ENCODE measurements at places on chromosomes 2 and 18. TPM values are rescaled to one million over a fixed set of nuclear protein-coding genes. Genes with fewer than 3 reads are reported as not detected.

DNA sequence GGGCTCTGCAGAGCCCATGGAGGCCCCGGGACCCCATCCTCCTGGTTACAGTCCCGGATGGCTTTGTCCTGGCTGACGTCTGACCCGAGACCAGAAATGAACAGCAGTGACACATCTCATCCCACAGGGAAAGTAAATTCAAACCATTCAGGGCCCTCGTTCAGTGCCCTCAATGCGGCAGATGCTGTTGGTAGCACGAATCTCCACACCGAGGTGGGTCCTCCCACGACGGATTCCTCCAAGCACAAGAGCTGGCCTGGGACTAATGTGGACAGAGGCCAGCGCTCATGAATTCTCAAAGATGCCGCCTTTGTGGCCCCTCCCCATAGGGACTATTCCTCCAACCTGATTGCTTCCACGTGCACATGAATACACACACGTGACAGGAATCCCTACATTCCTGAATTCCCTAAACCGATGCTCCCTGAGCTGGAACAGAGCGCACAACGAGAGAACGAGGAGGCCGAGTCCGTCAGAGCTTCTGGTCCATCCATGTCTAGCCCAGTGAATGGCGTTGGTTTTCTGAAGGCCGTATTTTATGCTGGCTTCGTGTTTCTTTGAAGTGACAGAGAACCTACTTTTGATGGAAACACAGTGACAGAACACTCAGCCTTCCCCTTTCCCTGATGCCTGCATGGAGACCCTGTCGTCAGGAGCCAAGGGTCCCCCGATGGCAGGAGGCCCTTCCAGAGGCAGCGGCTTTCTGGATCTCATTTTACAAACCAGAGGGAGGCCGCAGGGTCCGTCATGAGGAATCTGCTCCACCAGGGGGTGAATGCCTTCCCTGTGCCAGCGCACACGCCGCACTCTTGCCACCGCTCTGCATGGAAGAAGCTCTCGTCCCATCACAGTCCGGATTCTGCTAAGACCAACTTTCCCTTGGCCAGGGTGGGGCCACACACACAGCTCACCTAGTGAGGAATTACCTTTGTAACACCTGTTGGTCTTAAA is 64.3 kb upstream of the SNTG2 start:
- DNase-seq: no peak

CERS6 gene
- total RNA-seq: 27.1 TPM

DNA sequence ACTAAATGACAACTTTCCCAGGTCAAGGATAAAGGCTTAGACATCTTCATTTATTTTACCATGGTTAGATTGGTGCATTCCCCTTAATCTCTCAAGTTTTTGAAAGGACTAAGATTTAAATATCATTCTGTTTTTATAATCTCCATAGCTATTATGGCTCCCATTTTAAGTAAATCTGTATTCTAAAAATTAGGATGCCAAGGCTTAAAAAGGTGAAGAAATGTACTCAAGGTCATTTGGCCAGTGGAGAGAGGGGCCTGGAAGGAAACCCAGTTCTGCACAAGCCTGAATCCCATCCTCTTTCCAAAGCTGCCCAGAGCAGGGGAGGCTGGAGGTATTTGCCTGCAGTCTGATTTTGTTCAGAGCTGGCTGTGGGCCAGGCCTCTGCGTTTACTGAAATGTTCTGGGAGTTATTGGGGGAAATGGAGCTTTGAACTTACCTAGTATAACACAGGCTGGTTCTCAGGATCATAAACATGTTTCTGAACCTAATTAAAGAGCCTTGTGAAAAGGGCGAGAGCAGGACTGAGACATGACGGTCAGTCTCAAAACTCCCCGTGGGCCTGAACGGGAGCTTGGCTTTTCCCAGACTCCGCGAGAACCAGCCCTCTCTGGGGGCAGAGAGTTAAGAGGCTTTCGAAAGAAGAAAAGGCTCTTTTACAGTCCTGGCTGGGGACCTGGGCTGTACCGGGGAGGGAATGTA is 85.6 kb downstream of the DDX1 start:
- DNase-seq: no peak

DNA sequence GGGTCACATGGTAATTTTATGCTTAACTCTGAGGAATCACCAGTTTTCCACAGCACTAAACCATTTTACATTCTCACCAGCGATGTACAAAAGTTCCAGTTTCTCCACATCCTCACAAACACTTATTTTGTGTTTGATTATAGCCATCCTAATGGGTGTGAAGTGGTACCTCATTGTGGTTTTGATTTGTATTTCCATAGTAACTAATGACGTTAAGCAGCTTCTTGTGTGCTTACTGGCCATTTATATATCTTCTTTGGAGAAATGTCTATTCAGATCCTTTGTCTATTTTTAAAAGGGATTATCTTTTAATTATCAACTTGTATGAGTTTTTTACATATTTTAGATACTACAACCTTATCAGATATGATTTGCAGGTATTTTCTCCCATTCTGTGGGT is 42.0 kb downstream of the CCDC150 start:
- DNase-seq: no peak

- no peak for DNase-seq
Measured at GRCh38 chr2:173523497-173523896, 168.8 kb downstream of the CDCA7 start.

C2orf74 gene
- total RNA-seq: 7.0 TPM

GRCh38 chr2:27720004-27720551 is 51.4 kb upstream of the MRPL33 start:
- peak; percentile 13 for DNase-seq

GRCh38 chr18:48866856-48867255 is 83.9 kb downstream of the SMAD7 start:
- no peak for DNase-seq

TUBA4B gene
- not detected for total RNA-seq

POTEE gene
- total RNA-seq: 1.1 TPM

- DNase-seq: no peak
Measured at GRCh38 chr18:48032876-48033789, 102.7 kb upstream of the SMAD2 start.

CARF gene
- 3.6 TPM for total RNA-seq

CYP27C1 gene
- total RNA-seq: not detected

GRCh38 chr18:31576670-31577069 is 15.0 kb upstream of the TTR start:
- no peak for DNase-seq

EPAS1 gene
- total RNA-seq: 22.9 TPM

- no peak for DNase-seq
Measured at GRCh38 chr2:67255933-67256615, 141.1 kb upstream of the ETAA1 start.

- peak; percentile 34 for DNase-seq
Measured at GRCh38 chr2:68925295-68925896, 27.3 kb downstream of the GKN2 start.

- DNase-seq: no peak
Measured at GRCh38 chr18:2963048-2963447, 49.9 kb downstream of the LPIN2 start.

AQP4 gene
- not detected for total RNA-seq

DNA sequence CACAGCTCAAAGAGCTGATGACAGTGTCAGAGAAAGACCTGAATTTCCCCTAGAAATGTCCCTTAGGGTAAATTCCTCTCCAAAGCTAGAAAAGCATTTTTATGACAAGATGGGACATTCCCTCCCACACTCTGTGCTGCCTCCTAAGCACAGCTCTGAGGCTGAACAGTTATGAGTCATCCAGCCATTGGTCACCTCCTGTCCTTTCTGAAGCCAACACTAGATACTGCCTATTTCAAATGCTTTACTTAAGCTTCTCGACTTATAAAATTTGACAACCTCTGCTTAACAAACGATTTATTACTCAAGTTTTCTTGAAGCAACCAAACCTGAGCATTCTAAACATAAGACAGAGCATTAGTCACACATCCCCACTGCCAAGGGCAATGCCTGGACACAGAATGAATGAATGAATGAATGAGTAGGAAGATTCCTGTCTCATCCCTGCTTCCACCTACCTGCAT is 35.4 kb downstream of the B4GALT6 start:
- DNase-seq: no peak

DNA sequence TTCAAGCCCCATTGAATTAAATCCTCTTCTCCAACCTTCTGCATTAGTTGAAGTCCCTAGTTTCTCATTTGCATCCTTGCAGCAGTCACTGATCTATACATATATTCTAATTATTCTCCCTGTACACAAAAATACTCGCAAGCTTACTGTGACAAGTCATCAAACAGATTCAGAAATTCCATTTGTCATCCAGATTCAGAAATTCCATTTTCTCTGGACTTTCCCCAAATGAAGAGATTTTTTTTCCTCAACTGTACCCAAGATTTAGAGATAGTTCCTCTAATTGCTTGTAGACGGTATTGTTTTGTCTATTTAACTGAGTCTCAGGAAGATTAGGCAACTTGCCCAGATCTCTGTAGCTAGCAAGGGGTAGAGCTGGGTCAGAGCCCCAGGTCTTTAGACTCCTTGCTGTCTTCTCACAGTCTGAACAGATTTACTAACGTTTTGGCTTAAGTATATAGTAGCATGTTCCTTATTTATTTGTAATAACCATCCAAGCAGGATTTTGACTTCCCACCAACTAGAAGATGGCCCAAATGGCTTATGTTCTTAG is 34.2 kb downstream of the RAB12 start:
- no peak for DNase-seq

DNA sequence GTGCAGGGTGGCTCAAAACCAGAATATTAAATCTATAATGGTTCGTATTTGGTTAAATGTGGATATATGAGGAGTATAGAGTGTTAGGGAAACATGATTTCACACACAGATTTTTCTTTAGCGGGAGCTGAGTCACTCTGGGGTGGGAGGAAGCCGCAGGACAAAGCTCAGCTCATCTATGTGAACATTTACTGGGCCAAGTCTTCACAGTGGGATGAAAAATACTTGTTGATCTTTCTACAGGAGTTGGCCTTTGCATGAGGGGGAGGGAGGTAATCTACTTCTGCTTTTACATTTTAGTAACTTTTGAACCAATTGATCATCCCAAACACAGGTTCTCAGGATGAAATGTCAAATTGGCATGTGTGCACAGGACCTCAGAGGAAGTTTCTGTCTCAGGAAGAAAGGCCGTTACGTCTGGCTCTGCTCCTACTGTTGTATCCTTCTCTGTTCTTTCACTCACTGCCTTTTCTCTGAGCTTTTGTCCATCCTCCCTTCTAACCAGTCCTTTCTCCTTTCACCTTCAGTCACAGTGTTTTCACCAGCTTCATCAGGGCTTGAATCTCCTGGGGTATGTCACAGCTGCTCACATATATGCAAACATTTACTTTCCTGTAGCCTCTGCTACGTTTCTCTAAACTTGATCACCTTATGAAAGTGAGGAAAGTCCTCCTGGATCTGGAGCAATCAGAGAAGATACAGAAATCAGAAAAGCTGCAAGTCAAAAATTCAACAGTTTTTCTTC is 943.3 kb upstream of the FANCL start:
- DNase-seq: no peak

TMEM247 gene
- total RNA-seq: not detected

All from activated T-helper 1 cell treated with anti-CD3 and anti-CD28 coated beads, Interleukin-12 subunit alpha, Interleukin-12 subunit beta, Interleukin-2, Interleukin-4 antibody, amounts not matched to agents 30 ng/mL and 10 ng/mL and 1 ng/mL, durations not matched to agents 14 hours and 24 hours and 36 hours (primary cell).